ENCODE measurements at places on chromosomes 6 and 20. TPM values are rescaled to one million over a fixed set of nuclear protein-coding genes. Genes with fewer than 3 reads are reported as not detected.

DNA sequence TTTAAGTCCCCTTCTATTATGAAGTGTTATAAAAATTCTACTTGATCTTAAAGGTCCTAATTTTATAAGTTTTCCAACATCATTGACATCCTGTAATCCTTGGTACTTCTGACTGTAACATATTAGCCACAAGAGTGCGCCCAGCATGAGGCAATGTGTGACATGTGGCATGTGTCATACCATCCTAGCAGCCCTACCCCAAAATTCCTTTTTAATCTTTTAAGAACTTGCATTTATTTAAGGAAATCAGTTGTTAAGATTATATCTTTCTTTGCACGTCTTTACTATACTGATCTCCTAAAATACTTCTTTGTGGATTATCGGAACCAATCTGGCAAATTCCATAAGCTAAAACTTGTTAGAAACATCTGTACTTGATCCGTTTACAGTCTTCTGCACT is 167.1 kb upstream of the SLC24A3 start:
- DNase-seq, result no peak

GRCh38 chr6:159062564-159062945 is 17.8 kb upstream of the TAGAP start:
- DNase-seq, result peak; percentile 65

DNA sequence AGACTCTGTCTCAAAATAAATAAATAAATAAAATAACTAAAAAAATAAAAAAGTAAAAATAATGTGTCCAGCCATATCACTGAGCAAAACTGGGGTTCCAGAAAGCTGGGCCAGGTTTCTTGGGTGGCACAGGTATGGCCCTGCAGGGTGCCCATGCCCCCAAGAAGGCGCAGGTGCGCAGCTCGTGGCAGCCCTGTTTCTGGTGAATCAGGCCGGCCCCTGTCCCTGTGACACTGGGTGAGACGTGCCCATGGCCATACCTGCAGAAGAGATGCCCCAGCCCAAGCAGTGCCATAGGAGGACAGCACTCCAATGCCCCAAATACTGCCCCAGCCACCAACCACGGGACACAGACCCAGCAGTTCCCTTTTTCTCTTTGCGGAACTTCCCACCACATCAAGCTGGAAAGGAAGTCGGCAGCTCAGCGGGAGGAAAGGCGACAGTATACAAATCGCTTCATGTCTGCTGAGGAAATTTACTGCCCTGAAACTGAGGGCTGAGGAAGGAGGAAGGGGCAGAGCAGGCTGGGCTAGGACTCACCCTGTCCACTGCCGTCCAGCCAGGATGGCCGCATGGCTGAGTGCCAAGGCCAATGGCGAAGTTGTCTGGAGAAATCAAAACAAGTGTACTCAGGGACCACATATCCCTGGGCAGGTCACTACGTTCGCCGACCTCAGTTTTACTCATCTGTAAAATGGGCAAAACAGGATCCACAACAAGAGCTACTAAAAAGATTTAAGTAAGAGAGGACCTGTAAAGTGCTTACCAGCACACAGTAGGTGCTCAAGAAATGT is 55.4 kb downstream of the PREX1 start:
- no peak for DNase-seq

DNA sequence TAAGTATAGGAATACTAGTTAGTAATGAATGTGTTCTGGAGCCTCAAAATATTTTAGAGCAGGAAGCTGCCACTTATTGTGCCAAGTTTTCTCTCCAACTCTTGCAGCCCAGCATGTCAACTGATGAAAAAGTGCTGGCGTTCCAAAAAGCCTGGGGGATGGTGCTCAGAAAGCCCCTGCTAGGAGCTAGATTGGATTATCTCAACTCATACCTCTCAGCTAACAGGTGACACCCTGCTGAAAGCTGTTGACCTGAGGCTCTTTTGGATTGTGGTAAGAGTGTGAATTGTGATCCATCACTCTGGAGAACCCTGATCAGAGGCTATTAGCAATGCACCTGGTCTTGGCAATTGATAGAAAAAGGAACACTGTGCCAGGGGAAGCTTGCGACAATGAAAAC is 580.4 kb downstream of the EYS start:
- DNase-seq, result no peak

- no peak for DNase-seq
Observed at GRCh38 chr6:165049362-165049761, 260.0 kb downstream of the C6orf118 start.

Gene ANKEF1
- total RNA-seq, result 0.52 TPM

DNA sequence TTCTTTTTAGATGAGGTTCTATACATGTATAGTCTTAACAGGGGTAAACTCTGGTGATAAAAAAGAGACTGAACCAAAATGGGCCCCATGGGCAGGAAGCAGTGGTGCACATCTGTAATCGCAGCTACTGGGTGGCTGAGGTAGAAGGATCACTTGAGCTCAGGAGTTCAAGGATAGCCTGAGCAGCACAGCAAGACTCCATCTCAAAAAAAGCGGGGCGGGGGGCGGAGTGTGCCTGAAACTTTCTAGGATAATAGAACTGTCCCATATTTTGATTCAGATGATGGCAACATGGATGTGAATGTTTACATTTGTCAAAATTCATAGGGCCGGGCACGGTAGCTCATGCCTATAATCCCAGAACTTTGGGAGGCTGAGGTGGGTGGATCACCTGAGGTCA is 48.8 kb upstream of the TAF8 start:
- no peak for DNase-seq

Gene PRDM13
- not detected for total RNA-seq

DNA sequence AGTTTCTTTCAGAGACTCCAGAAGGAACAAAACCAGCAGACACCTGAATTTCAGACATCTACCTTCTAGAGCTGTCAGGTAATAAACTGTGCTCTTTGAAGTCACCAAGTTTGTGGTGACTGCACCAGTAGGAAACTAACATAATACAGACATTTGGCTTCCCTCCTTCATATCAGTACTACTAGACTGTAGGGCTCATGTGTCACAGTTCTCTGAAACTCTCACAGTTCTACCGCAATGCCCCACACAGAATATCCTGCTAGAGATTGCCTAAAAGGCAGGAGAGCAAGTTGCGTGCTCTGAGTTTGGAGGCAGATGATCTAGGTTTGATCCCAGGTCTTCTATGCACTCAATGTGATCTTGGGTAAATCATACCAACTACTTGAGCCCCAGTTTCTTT is 205.0 kb upstream of the LRFN2 start:
- DNase-seq, result no peak

GRCh38 chr6:29974901-29975560 is 32.7 kb downstream of the HLA-A start:
- DNase-seq, result no peak

DNA sequence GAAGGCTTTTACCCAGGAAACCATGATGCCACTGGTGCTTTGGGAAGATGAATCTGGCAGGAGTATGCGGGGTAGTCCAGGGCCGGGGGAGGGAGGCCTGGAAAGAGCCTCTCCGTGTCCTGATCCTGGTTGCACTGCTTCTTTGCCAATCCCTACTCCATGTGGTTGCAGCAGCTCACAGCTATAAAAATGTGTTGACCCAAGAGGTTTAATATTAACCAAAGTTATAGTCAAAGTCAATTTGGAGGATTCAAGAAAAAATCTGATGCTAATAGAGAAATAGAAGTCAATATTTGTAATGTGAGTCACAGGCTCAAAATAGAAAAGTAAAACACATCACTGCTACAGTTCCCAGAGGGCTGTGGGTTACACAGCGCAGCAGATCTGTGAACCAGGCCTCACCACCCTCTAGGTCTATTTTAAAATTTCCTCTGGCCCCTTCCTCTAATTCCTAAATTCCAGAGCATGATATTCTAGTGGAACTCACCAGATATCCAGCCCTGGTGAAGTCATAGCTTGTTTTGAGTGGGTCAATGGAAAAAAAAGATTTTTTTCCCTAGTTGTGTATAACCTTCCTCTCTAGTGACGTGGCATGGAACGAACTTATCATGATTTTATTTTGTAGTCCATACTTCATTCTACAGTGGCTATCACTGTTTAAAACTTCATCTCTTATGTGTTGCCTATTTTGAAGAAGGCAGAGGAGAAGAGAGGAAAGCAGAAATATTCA is 63.2 kb upstream of the BMP2 start:
- no peak for DNase-seq

DNA sequence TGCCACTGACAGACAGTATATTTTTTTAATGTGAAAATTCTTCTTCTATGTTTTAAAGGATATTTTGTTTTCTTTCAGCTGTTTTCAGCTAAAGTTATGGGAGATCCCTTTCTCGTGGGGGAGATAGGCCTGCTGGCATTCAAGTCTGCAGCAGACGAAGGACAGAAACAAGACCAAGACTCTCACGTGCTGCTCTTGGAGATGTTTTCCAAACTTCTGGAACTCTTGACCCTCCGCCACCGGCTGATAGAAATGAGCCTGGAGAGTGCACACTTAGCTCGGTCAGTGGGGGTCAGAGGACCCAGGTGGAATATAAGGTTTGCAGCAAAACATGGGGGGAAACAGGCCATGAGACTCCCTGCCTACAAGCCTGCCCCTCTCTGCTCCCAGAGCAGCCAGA is 120.5 kb downstream of the CD164 start:
- no peak for DNase-seq

GRCh38 chr6:144690133-144690532 is 405.0 kb downstream of the UTRN start:
- DNase-seq, result no peak

GRCh38 chr6:21885532-21886114 is 292.1 kb downstream of the SOX4 start:
- DNase-seq, result no peak
